Activated CD8-positive, alpha-beta T cell treated with anti-CD3 and anti-CD28 coated beads for 36 hours (primary cell): ENCODE measurements at places on chromosomes 11 and 22. TPM values are rescaled to one million over a fixed set of nuclear protein-coding genes. Genes with fewer than 3 reads are reported as not detected.

TRIM6 gene
- 0.47 TPM for total RNA-seq

MYOD1 gene
- total RNA-seq = not detected

IFITM10 gene
- 0.07 TPM for total RNA-seq

RIN1 gene
- total RNA-seq = 1.6 TPM

BBOX1 gene
- not detected for total RNA-seq

FLRT1 gene
- not detected for total RNA-seq

ASPHD2 gene
- 12.0 TPM for total RNA-seq

CRYBB3 gene
- not detected for total RNA-seq

FGF3 gene
- not detected for total RNA-seq

SHISAL1 gene
- total RNA-seq = not detected

TENM4 gene
- total RNA-seq = not detected

SEPTIN5 gene
- 1.3 TPM for total RNA-seq

XKR3 gene
- total RNA-seq = not detected

SLN gene
- not detected for total RNA-seq

TXNRD2 gene
- 18.5 TPM for total RNA-seq

ACR gene
- total RNA-seq = not detected

RFPL3 gene
- not detected for total RNA-seq

CLCF1 gene
- total RNA-seq = 0.81 TPM

STK33 gene
- 3.6 TPM for total RNA-seq

ACCSL gene
- not detected for total RNA-seq

MS4A8 gene
- total RNA-seq = not detected

POU2AF2 gene
- not detected for total RNA-seq
